ENCODE measurements at places on chromosomes 11 and 22. TPM values are rescaled to one million over a fixed set of nuclear protein-coding genes. Genes with fewer than 3 reads are reported as not detected.

Gene CRACR2B
- polyA plus RNA-seq, result 9.7 TPM

Gene TTLL12
- 24.1 TPM for polyA plus RNA-seq

Gene RHOG
- 26.6 TPM for polyA plus RNA-seq

Gene RAB38
- 26.1 TPM for polyA plus RNA-seq

Gene SERHL2
- polyA plus RNA-seq, result 5.6 TPM

Gene TRIM29
- 1.0 TPM for polyA plus RNA-seq

Gene CHID1
- 117 TPM for polyA plus RNA-seq

Gene ROM1
- 3.6 TPM for polyA plus RNA-seq

Gene VSIG2
- 5.8 TPM for polyA plus RNA-seq

Gene MS4A3
- polyA plus RNA-seq, result 1.6 TPM

Gene TRIM51
- not detected for polyA plus RNA-seq

Gene MMP27
- not detected for polyA plus RNA-seq

Gene APLNR
- 89.4 TPM for polyA plus RNA-seq

Gene OR8G5
- polyA plus RNA-seq, result not detected

Gene GAL
- 0.16 TPM for polyA plus RNA-seq

Gene FGF4
- polyA plus RNA-seq, result not detected

Gene ZNRD2
- 42.9 TPM for polyA plus RNA-seq

Gene MMP3
- polyA plus RNA-seq, result 0.06 TPM

Gene GDPD4
- polyA plus RNA-seq, result not detected

Gene MRPL23
- polyA plus RNA-seq, result 49.9 TPM

Gene B3GAT1
- 3.3 TPM for polyA plus RNA-seq

Gene TCN2
- polyA plus RNA-seq, result 52.7 TPM

Gene CSF2RB
- 2.6 TPM for polyA plus RNA-seq

Gene OR51I1
- not detected for polyA plus RNA-seq

Gene BUD13
- 42.4 TPM for polyA plus RNA-seq

Gene ABCG4
- polyA plus RNA-seq, result 0.74 TPM

Gene WNT7B
- polyA plus RNA-seq, result 9.0 TPM

Gene SLC22A9
- polyA plus RNA-seq, result not detected

Gene RPUSD4
- 28.4 TPM for polyA plus RNA-seq

Gene TRIM49
- not detected for polyA plus RNA-seq

Gene PARVG
- 2.3 TPM for polyA plus RNA-seq

Gene OSM
- not detected for polyA plus RNA-seq

Gene CDHR5
- 42.2 TPM for polyA plus RNA-seq

Gene ZNF214
- 13.9 TPM for polyA plus RNA-seq

Gene ANO5
- 7.9 TPM for polyA plus RNA-seq

Gene OR51S1
- polyA plus RNA-seq, result not detected

Gene TIMP3
- polyA plus RNA-seq, result 136 TPM

Gene GGT5
- 16.5 TPM for polyA plus RNA-seq

Gene OR4D5
- polyA plus RNA-seq, result not detected

Gene PIH1D2
- polyA plus RNA-seq, result 10.8 TPM

Gene KCNJ1
- polyA plus RNA-seq, result 109 TPM

Gene ANKK1
- polyA plus RNA-seq, result 0.21 TPM

Gene MAFF
- 2.5 TPM for polyA plus RNA-seq

Gene GGA1
- 44.5 TPM for polyA plus RNA-seq

Gene FGF19
- 0.19 TPM for polyA plus RNA-seq

Gene DERL3
- polyA plus RNA-seq, result 2.1 TPM

Gene TMEM121B
- polyA plus RNA-seq, result 0.64 TPM

Gene PAK1
- polyA plus RNA-seq, result 90.6 TPM

Gene GTSE1
- 13.9 TPM for polyA plus RNA-seq

Gene MS4A6E
- not detected for polyA plus RNA-seq

Gene KIRREL3
- 1.4 TPM for polyA plus RNA-seq

Gene SLC25A22
- 10.8 TPM for polyA plus RNA-seq

Gene PRRG4
- 6.3 TPM for polyA plus RNA-seq

Gene CTSW
- polyA plus RNA-seq, result 1.2 TPM

Gene RASD2
- 1.6 TPM for polyA plus RNA-seq

Gene HBE1
- polyA plus RNA-seq, result 7.4 TPM

Gene C11orf16
- 0.90 TPM for polyA plus RNA-seq

Gene VPREB1
- 0.28 TPM for polyA plus RNA-seq

Gene CYP2D6
- polyA plus RNA-seq, result 2.1 TPM

Measured in right renal cortex interstitium (tissue), 3 donors.